ENCODE measurements at places on chromosomes 1 and 21.

DNA sequence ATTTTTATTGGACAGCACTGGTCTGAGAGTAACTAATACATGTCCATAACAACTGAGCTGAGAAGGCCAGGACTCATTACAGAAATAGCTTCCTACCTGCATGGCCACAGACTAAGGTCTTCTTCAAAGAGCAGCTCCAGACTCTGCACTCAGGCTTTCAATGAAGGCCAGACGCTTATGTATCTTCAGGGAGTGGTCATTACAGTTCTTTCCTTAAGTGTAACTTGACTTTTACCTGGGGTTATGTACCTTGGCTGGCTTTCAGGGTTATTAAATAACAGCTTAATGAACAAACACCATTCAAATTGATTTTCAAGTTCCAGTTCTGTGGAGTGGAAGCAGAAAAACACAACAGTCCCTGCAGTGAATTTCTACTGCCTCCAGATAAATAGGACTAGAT is 23.8 kb upstream of the SLC22A15 start:
- DNase-seq, result no peak

- DNase-seq, result no peak
Observed at GRCh38 chr1:32151319-32151787, 28.1 kb upstream of the TXLNA start.

DNA sequence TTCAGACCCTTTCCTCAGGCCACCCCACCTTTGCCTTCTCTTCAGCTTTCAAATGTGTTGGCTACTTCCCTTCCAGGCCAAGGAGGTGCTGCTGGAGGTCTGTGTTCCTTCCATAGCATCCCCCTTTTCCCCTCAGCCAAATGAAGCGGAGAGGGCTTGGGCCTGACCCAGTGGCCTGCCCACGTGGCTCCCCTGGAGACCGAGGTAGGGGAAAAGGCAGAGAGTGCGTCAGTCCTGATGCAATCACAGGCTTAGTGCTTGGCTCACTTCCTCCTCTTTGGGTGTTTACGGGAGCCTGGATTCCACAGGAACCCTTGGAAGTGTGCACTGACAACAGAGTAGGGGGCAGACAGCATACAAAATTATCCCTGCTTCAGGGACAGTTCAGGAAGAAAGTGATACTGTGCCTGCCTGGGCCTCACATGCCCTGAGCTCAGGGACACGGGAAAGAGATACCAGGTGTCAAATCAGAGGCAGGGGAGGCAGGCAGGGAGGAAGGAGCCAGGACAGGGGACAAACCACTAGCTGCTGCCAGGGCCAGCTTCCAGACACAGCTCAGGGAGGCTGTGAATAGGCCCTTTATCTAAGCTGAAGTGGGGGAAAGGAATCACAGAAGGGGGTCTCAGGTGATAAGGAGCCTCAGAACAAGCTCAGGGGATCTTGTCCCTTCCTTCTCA is 16.6 kb upstream of the PTP4A2 start:
- peak; percentile 30 for DNase-seq

DNA sequence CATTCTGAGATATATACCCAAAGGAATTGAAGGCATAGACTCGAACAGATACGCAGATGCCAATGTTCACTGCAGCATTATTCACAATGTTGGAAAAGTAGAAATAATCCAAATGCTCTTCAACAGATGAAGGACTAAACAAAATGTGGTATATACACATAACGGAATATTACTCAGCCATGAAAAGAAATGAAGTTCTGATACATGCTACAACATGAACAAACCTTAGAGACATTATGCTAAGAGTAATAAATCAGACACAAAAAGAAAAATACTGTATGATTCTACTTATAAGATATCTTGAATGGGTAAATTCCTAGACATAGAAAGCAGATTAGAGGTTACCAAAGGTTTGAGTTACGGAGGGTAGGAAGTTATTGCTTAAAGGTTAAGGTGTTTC is 57.9 kb downstream of the SLC25A24 start:
- DNase-seq, result no peak

DNA sequence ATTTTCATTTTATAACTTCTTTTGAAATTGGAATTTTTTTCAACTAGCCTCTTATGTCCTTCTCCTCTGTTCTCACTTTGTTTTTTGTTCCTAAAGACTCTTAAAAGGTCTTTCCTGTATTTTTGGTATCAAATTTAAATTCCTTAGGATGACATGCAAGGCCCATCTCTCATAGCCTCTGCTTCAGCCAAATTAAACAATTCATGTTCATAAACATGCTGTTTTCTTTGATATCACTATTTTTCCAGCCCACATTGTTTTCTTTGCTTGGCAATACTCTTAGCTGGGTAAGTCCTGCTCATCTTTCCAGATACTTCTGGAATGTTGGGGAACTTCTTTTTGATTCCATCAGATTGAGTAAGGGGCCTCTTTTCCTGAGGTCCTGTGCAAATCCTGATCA is 55.8 kb upstream of the GPR88 start:
- DNase-seq, result no peak

DNA sequence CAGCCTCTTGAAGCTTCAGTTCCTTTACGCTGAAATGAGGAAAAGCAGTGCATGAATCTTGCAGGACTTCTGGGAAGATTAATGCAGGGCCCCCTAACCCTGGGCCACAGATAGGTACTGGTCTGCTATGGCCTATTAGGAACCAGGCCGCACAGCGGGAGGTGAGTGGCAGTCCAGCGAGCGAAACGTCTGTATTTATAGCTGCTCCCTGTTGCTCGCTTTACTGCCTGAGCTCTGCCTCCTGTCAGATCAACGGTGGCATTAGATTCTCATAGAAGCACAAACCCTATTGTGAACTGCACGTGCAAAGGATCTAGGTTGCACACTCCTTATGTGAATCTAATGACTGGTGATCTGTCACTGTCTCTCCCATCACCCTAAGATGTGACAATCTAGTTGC is 130.2 kb downstream of the CHRM3 start:
- DNase-seq, result no peak

DNA sequence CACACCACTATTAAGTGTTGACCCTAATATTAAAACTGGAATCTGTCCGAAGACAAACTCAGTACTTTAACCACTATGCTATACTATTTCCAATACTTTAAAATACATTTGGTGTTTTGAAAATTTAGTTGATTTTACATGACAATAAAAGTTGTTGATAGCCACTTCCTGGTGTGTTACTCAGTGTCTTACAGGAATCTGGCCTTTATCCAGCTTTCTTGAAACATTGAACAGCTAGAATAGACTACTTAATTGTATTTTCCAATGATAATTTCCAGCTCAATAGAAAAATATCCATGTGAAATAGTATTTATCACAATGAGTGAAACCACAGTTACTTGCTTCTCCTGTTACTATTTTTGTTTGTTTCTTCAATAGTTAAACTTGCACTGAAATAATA is 369.6 kb upstream of the ADGRL4 start:
- no peak for DNase-seq

DNA sequence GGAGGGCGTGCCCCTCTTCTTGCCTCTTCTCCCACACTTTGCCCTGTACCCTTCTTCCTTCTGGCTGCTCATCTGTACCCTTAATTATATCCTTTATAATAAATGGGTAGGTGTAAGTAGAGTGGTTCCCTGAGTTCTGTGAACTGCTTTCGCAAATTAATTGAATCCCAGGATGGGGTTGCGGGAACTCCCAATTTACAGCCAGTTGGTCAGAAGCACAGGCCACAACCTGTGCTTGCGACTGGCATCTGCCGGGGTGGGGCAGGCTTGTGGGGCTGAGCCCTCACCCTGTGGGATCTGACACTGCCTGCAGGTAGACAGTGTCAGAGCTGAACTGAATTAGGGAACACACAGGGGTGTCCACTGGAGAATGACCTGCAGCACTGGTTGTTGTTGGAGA is 244.9 kb downstream of the KCNJ6 start:
- no peak for DNase-seq

GRCh38 chr1:3271866-3272265 is 182.6 kb upstream of the ARHGEF16 start:
- no peak for DNase-seq

GRCh38 chr1:198449261-198449660 is 91.2 kb downstream of the ATP6V1G3 start:
- no peak for DNase-seq

DNA sequence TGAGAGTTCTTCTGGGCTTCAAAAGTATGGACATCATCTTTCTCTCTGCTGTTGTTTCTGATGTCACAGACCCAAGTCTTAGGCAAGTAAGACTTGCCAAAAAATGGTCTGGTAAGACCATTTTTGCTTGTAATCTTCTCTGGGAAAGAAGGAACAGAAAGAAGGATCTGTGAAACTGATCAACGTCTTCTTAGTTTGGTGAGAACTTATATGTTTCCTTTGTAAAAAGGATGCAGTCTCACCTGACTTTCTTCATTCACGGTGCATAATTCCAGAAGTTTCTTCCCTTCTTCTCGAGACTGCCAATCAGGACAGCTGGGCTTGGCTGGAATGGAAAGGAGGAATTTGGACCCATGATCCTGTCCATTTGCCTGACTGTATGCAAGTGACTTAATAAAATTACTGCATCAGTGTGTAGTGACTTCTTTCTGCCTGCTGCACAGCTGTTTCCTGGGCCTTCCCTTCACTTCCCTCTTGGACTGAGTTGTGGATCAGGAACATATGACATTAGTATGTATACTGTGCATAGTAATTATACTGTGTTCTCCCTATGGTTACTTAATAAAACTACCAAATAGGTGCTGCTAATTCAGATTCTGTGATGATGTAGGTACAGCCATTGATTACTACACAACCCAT is 7.6 kb upstream of the DENND1B start:
- DNase-seq, result no peak

- DNase-seq, result no peak
Observed at GRCh38 chr1:18041102-18041501, 66.5 kb upstream of the IGSF21 start.

- DNase-seq, result no peak
Observed at GRCh38 chr21:34243562-34243961, 120.2 kb upstream of the KCNE2 start.

- peak; percentile 57 for DNase-seq
Observed at GRCh38 chr1:52365071-52365745, 797 bp downstream of the CC2D1B start.

GRCh38 chr21:28604946-28605537 is 387.6 kb downstream of the LTN1 start:
- DNase-seq, result no peak

- DNase-seq, result no peak
Observed at GRCh38 chr21:41158026-41158425, 9.9 kb upstream of the BACE2 start.

DNA sequence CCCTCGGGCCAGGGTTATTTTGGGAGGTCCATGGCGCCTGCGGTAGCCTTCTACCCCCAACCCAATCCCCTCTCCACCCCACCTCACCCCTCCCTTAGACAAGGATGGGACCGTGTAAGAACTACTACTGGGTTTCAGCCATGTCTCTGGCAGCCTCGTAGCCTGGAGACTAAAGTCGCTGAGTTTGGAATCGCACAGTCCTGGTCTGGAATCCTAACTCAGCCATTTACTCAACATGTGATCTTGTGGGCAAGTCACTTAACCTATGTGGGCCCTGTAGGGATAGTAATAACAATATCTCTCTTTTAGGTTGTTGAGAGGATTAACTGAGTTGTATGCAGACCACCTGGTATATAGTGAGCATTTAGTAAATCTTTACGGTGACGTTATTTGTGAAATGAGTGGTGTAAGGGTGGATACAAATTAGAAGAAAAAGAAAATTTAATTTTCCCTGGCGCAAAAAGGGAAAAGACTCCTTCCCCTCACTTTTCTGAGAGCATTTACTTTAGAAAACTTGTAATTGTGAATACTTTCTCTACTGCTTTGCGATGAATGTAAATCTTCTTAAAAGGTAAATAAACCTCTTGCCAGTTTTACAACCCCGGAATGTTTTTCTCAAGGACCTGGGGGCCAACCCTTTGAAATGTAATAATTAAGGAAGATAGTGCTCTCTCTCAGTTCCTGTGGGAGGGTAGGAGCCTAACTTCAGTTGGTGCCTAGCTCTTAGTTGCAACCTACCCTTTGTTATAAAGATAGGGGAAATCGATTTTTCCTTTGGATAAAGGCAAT is 615 bp upstream of the MRPS15 start:
- no peak for DNase-seq

- DNase-seq, result no peak
Observed at GRCh38 chr1:53130878-53131589, 11.4 kb downstream of the SLC1A7 start.

DNA sequence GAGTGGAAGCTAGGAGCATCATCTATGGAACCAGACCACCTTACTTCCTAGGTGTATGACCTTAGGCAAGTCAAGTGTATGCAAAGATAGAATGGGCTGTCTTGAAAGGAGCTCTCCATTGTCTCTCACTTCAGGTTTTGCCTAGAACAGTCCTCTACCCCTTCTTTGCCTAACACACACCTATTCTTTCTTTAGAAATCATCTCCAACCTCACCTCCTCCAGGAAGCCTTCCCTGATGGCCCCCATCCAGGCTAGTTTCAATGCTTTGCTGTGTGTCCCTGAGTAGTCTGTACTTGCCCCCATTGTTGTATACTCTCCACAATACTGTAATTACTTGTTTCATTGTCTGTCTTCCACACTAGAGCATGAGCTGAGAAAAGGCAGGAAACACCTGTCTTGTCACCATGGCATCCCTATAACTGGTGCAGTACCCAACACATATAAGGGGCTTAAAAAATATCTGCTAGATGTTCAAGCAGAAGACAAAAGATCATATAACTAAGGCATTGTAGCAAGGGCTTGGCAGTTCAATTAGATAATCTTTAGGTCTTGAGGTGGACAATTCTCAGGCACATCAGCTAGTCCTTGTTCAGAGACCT is 83.0 kb downstream of the RRAGC start:
- DNase-seq, result no peak

DNA sequence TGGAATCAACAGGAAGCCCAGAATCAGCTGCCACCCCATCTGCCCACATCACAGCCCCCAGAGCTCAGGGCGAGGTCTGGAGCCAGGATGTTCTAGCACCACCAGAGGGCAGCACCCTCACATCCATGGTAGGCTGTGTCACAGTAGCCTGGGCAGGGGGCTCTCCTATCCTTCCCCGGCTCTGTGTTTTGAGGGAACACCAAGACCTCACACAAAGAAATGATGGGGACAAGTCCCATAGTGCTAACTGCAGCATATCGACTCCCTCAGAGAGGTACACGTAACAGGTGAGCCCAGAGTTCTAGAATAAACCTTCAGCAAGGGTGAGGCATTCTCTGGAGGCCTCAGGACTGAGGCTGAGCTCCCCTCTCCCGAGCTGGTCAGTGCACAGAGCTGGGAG is 2.3 kb upstream of the KCNC4 start:
- DNase-seq, result peak; percentile 17

DNA sequence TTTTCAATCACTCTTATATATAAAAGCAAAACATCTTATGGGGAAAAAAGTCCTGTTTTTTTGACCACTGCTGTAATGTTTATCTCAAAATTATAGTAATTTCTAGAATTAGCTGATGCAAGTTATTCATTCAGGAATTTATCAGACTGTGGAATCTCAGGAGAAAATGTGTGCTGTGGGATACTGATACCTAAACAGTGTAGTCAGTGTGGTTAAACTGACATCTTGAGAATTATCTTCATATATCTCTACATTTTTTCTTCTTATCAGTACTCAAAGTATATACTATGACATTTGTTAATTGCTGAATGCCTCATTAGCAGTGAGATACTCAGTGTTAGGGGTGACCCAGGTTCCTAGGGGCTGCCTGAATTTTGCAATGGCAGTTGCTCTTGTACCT is 839.3 kb downstream of the KCNT2 start:
- DNase-seq, result no peak
